Kidney epithelial cell (primary cell): ENCODE measurements at places on chromosomes 7 and 10.

DNA sequence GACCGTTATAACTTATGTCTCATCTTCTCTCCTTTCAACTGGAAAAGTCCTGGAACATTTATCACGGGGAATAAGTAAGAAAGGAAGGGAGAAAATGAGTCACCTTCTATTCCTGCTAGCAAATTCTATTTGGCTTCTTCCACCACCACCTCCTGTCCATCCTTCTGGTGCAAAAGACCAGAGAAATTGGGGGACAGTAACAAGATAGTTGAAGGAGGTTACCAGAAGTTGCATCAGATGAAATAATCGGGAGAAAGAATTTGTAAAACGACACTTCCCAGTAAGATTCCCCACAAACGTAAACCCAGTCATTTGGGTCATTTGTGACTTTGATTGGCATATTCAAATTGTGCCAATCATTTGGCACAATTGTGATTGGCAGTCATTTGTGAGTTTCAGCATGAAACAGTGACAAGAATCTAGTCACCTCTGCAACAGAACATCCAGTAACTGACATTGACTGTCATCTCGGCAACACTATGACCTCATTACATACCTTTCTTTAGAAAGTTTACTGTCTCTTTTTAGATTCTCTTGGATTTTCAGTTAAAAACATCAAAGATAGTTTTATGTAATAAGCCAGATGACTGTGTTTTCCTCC, 51.3 kb upstream of the PIK3CG start:
- no peak for DNase-seq

DNA sequence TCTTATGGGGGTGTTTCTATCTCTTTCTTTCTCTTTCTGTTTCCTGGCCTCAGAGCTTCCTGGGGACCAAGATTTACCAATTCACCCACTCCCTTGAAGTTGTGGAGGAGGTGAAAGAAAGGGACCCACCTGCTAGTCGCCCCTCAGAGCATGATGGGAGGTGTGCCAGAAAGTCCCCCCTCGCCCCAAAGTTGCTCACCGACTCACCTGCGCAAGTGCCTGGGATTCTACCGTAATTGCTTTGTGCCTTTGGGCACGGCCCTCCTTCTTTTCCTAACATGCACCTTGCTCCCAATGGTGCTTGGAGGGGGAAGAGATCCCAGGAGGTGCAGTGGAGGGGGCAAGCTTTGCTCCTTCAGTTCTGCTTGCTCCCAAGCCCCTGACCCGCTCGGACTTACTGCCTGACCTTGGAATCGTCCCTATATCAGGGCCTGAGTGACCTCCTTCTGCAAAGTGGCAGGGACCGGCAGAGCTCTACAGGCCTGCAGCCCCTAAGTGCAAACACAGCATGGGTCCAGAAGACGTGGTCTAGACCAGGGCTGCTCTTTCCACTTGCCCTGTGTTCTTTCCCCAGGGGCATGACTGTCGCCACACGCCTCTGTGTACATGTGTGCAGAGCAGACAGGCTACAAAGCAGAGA, 12.2 kb downstream of the AQP1 start:
- DNase-seq = no peak

DNA sequence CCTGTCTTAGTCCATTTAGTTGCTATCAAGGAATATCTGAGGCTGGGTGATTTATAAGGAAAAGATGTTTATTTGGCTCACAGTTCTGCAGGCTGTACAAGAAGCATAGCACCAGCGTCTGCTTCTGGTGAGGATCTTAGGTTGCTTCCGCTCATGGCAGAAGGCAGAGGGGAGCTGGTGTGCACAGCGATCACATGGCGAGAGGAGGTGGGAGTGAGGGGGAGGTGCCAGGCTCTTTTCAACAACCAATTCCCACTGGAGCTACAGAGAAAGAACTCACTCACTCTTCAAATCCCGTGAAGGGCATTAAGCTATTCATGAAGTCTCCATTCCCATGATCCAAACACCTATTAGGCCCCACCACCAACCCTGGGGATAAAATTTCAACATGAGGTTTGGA, 371.6 kb downstream of the SH2D4B start:
- DNase-seq = no peak

DNA sequence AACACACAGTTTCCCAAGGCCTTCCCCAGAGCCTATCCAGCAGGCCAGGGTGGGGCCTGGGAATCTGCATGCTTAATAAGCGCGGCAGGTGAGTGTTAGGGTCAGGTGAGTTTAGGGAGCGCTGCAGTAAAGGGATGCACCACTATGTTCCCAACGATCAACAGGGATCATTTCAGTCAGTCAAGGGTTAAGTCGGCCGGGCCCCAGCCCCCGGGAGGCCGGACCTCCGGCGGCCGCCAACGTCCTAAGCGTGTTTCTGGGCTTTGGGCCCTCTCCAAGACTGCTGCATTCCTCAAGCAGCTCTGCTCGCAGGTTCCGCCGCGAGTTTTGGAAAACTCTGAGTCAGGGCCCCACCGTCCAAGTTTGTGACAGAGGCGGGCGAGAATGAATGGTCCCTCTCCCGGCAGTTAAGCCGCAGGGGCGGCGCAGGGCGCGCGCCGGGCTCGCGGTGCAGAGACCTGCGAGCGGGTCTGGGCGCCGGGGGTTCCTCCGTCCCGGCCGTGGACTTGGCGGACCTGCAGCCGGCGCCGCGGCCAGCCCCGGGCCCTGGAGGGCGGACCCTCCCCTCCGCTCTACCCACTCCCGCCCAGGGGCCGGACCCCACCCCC, 81.6 kb downstream of the ARHGAP22 start:
- peak; percentile 18 for DNase-seq

DNA sequence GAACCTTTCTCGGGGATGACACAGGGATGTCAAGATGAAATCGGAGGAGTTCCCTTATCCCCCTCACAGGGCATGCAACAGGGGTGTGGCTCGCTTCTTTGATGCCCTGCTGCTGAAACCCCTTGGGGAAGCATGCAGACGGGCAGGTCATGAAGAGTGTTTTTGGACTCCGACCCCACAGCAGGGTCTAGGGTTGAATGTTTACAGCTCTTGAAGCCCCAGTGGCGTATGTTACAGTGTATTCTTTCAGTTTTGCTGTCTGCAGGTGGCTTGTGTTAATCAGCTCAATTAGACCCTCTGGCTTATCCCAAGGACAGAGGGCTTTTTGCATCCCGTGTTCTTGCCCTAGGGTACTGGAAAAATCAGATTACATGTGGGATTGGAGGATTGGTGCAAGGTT, 446.5 kb downstream of the LRMDA start:
- DNase-seq = no peak

GRCh38 chr10:62001898-62002297, 100.4 kb downstream of the ARID5B start:
- no peak for DNase-seq

DNA sequence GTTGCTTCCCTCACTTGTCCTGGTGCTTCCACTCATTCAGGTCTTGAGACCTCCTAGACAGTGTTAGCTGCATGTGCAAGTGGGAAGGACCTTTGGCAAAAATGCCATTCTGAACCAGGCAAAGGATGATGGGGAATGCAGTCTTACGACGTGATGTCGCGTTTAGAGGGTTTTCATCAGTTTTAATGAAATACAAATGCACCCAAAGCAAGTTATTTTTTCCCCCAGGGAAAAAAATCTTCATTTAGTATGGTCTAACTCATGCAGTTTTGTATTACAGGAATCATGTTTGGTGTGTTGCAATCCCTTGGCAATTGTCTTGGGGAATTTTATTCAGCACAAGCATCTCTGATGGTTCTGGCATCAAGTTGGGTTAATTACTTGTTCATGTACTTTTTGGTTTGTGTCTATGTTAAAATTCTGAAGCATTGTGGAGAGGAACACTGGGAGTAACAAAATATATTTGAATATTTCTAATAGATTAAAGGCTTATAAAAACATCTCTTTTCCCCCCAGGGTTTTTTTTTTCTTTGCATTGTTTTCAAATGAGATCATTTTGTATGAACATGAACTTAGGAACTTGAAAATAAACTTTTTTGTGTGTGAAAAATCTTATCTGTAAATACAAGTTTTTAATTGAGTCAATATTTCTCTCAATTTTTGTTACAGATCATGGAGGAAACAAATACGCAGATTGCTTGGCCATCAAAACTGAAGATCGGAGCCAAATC, 188.9 kb downstream of the BICC1 start:
- DNase-seq = no peak

- DNase-seq = no peak
Observed at GRCh38 chr7:101739775-101740398, 77.5 kb upstream of the CUX1 start.

DNA sequence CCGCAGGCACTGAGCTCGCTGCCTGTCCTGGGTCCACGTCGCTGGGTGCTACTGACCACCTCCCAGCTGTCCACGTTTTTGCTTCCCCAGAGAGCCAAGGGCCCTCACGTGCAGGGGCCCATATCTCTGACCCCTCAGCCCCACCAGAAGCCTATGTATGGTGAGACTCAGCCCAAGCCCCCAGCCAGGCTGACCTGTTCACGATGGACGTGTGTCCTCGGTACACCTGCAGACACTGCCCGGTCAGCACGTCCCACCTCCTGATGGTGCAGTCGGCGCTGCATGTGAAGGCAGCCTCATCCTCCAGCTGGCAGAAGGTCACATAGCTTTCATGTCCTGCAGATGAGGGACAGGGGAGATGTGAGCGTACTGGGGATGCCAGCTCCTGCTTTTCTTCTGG, 9.9 kb downstream of the WDR86 start:
- no peak for DNase-seq

- DNase-seq = no peak
Observed at GRCh38 chr7:13036256-13036780, 348.9 kb downstream of the ARL4A start.

- DNase-seq = no peak
Observed at GRCh38 chr10:17235136-17235535, 7.1 kb downstream of the VIM start.

DNA sequence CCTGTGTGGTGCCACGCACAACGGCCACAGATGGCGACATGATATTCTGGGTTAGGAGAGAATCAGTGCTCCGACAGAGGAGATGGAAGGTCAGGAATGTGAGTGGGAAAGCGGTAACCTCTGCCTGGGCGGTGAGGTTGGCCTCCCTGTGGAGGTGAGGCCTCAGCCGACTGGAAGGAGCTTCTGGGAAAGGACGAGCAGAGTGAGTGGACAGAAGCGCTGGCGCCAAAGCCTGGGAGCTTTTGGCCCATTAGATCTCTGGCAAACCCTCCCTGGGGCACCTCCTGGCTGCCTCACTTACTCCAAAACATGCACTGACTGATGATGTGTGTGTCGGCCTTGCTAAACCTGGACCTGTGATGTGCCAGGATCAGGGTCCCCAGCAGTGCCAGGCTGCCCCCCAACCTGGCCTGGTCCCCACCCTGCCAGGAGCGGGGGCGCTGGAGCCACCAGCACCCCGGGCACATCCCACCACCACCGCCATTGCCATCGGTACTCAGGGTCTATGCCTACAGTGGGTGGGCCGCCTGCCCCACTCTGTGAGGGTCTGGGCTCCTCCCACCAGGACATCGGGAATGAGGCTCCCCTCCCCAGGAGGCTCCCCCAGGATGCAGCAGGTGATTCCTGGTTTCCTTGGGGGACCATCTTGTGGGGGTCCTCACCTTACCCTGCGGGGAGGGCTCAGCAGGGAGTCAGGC, 51.0 kb downstream of the RASGEF1A start:
- DNase-seq = no peak

- no peak for DNase-seq
Observed at GRCh38 chr7:66304536-66304935, 99.4 kb downstream of the TPST1 start.

- DNase-seq = no peak
Observed at GRCh38 chr7:27617651-27618381, 44.9 kb downstream of the HIBADH start.

DNA sequence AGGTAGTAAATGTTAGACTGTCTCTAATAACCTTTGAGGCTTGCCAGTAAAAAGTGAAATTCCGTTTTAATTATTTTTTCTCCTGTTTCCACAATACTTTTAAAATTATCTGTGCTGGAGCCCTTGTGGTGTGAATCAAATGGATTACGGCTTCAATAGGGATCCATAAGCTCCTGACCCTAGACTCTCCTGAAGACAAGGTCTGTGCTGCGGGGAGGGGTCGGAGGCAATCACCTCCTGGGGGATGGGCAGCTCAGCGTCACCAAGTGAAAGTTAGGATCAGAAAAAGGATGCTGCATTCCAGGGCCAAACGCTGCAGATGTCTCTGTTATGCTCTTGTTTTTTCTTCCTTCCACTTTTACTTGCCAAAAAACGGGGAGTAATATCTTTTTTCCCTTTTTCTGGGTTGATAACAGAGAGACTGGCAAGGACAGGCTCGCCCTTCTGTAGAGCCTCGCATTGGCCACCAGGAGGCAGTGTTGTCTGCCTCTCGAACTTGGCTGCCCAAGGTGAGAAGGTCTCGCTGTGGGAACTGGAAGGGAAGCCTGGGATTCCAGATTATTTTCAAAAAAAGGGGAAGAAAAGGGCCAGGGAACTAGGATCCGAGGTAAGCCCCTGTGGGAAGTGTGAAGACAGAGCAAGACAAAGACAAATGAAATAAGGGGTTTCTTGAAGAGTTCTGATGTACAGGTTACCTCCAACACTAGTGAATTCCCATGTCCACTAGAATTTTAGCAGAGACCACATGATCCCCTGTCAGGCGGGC, 621.9 kb downstream of the ACTR3B start:
- no peak for DNase-seq

DNA sequence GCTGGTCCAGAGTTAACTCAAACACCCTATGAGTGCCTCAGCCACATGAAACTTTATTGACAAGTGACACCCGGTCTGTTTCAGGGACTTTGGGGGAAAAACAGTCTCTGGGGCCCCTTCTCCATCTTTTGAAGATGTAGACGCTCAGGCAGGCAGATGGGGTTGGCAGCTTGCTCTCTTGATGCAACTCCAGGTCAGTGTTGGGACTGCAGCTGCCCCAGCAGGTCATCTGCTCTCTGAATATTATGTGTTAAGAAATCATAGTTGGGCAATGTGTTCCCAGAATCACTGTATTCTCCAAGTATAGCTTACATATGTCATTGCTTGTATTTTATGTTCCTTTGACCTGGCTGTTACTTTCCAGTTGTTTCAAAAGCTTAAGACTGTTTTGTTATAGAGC, 544.9 kb upstream of the MGMT start:
- DNase-seq = no peak

GRCh38 chr10:94268652-94269051, 94.1 kb downstream of the NOC3L start:
- no peak for DNase-seq

GRCh38 chr7:45920502-45921380, at the start of gene IGFBP3:
Gene IGFBP3, minus strand, starts transcription at chr7:45921272. Its CDS starts 132 bp downstream, at chr7:45921140.
- no peak for DNase-seq

- no peak for DNase-seq
Observed at GRCh38 chr10:133072720-133073390, 14.9 kb upstream of the ADGRA1 start.

DNA sequence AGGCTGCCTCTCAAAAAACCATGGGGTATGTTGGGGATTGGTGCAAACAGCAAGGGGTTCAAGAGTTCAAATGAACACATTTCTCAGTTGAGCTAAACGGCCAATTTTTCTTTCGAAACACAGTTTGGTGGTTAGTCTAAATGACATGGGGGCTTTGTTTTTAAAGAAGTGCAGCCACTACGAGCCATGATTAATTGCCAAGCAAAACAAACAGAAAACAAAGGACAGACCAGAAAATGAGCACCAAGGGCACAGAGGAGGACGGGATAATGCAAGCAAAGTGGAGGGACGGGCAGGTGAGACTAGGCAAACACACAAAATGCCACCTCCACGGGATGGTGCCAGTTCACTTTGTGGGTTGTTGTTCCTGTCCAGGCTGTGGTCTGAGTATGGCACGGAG, 64.5 kb upstream of the PDLIM1 start:
- no peak for DNase-seq

- no peak for DNase-seq
Observed at GRCh38 chr7:94028768-94029167, 24.6 kb upstream of the BET1 start.

GRCh38 chr7:73773700-73774517, 3.8 kb upstream of the CLDN3 start:
- no peak for DNase-seq
